KBM-7 (cell line): ENCODE measurements at places on chromosomes 3 and 15.
A peak's percentile ranks its signal among the peaks of the same experiment; 100 is the strongest.

DNA sequence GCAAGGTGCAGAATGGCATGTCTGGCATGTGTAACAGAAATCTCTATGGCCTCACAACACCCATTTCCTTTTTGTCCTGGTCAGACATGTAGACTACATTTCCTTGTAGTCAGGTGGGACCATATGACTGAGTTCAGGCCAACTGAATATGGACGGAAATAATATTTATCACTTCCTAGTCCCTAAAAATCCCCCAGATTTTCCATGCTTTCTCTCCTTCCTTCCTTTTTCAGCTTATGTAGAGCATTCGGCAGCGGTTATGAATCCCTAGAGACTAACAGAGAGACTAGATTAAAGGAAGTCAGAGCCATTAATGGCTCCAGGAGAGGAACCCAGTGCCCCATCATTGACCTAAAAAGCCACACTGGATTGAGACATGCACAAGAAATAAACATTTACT, 35.8 kb downstream of the SLC9A9 start:
- no peak for DNase-seq

DNA sequence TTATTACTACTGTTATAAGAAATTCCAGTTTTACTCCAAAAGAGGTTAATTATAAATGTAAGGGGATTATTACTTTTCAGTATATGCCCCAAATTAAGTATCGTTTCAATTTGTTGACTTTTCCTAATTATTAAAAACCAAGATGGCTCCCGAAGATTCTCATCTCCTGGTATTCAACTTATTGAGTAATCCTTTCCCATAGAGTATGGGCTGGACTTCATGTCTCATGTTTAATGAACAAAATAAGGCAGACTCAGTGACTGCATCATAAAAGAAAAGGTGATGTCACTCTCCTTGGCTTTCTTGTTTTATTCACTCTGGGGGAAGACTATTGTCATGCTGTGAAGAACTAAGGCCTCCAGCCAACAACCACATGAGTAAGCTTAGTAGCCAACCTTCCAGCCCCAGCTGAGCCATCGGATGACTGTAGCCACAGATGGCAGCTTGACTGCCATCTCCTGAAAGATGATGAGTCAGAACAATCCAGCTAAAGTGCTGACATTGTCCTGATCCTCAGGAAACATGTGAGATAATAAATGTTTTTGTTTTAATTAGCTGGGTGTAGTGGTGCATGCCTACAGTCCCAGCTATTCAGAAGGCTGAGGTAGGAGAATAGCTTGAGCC, 17.3 kb downstream of the IGF2BP2 start:
- DNase-seq = peak; percentile 54

DNA sequence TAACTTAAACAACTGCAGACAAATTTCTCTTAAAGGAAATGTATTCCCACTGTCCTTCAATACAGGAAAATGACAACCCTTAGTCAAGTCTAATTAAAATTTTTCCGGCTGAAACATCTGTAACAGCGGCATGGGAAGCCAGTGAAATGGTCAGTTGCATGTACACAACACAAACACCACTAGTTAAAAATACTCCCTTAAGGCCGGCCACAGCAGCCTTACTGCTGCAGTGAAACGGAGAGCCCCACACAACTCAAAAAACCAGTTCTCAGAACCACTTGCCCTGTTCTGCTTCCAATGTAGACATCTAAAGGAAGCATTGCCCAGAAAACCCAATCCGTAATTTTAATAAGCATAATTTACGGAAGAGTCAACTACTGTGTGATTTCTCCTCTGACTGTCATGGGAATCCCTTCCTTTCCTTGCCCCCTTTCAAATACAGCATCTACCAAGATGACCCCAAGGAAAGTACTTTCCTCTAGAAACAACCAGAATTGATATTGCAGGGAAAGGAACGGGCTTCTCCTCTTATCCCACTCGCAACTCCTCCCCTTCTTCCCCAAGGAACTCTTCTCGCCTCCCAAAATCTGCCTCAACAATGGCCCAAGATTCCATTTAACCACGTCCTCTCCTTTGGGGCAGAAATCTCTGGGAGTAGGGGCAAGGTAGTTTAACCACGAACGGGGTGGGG, 1.6 kb downstream of the FBN1 start:
- no peak for DNase-seq

DNA sequence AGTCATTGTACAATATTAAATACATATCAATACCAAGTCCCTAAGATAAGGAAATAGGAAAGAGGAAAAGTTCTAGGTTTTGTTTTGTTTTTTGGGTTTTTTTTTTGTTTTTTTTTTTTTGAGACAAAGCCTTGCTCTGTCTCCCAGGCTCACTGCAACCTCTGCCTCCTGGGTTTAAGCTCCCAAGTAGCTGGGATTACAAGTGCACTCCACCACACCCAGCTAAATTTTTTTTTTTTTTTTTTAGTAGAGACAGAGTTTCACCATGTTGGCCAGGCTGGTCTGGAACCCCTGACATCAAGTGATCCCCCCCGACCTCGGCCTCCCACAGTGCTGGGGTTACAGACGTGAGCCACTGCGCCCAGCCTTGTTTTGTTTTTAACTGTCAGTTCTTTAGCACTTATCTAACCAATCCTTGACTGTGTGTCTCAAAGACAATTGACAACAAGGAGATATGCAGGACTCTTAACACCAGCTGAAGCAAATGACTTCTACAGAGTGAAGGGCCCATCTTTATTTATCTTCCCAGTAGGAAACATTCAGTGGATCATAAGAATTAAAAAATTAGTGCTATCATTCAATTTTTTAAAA, 100.0 kb upstream of the RAP2B start:
- DNase-seq = no peak

- no peak for DNase-seq
These were observed 411.1 kb downstream of the SOX2 start for GRCh38 chr3:182122779-182123178.

- DNase-seq = no peak
These were observed 73.2 kb downstream of the CLSTN2 start for GRCh38 chr3:140007911-140008869.

DNA sequence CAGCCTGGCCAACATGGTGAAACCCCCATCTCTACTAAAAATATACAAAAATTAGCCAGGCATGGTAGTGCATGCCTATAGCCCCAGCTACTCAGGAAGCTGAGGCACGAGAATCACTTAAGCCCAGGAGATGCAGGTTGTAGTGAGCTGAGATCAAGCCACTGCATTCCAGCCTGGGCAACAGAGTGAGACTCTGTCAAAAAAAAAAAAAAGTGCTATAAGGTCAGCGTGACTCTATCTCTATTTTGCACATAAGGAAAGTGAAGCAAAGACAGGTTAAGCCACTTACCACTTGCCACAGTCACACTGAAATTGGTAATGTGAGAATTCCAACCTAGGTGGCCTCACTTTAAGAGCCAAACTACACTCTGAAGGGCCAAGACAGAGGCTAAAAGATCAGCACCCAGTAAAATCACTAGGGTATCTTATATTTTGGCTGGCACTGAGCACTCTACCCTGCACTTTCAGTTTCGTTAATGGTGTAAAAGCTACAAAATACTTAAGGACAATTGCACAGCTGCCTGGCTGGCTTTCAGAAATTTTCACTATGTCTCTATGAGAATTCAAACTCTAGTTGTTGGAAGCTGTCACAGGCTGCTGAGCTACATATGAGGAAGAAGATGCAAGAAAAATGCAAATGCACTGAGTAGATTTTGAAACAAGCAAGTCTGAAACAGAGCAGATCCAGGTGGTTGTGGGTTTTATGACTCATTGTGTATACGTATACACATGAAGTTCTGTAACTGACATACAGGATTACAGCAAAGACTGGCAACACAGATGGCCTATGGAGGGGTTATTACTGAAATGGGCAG, 32.7 kb downstream of the TRANK1 start:
- DNase-seq = peak; percentile 72
